ENCODE measurements at places on chromosomes 2 and 18.

DNA sequence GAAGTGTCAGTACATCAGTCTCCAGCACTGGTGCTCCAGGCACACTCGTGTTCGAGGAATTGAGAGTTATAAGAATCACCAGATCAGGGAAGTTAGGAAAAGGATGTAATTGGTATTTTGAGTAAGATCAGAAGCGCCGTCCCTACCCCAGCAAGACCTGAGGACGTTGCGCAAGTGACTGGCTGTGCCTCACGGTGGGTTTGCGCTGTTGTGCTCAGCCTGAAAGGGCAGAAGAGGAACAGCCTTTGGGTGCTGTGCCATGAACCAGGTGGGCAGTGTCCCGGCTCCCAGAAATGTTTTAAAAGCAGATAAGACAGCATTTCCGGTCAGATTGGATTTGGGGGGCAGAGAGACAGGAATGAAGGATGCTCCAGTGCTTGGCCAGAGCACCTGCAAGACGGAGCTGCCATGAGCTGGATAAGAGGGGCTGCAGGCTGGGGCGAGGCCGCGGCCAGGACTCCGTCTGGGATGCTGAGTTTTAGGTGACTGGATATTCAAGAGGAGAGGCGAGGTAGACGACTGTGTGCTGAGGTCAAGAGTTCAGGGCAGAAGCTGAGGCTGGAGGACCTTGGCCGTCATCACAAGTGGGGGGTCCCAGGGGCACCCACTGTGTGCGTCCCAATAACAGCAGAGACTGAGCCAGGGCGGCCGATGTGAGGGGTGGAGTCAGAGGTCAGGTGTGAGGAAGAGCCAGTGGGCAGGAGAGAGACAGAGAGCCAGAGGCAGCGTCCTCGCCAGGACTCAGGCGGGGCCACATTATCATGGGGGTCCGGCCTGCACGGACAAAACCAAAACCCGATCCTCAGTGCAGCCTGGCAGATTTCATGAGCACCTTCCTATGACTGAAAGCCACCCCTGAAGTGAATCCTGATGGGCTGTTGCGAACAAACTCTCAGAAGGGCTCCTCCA, 77.7 kb upstream of the ALKAL2 start:
- no peak for DNase-seq

GRCh38 chr2:58734365-58734764, 493.2 kb upstream of the FANCL start:
- no peak for DNase-seq

DNA sequence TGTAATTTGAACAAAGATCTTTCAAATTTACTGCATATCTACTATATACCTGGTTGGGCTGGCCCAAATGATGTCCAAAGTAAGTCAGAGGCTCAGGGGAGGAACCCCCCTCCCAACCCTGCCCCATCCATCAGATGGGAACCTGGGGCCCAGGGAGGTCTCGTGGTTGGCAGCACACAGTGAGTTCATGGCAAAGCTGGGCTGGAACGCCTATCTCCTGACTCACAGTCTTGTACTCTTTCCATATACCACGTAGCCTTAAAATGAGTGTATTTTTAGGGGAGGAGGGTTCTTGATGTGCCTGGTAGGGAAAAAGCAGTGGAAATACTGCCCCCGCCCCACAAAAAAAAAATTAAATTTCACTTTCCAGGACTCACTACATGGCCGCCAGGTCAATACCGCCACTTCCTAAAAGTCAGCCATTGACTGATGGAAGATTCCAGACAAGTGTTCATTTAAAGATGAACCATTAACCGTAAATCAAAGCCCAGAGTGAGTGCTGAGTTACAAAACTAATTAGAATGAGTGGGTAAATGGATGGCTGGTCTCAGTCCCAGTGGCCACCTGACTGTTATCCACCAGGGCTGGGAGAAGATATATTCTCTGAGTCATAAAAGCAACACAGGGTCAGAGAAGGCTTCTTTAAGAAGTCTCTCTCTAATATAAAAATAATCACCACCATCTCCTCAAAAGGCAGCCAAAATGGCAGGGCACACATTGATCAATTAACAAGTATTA, 80.5 kb downstream of the ZBTB7C start:
- no peak for DNase-seq

- no peak for DNase-seq
Observed at GRCh38 chr2:102487761-102488462, 14.9 kb downstream of the SLC9A4 start.

GRCh38 chr2:207867056-207867455, 97.3 kb upstream of the FZD5 start:
- DNase-seq, result no peak

- DNase-seq, result peak; percentile 43
Observed at GRCh38 chr2:37344453-37345361, at the start of gene QPCT. TSS of gene QPCT (plus strand) at chr2:37344630. CDS start at chr2:37344732, 102 bp downstream.

DNA sequence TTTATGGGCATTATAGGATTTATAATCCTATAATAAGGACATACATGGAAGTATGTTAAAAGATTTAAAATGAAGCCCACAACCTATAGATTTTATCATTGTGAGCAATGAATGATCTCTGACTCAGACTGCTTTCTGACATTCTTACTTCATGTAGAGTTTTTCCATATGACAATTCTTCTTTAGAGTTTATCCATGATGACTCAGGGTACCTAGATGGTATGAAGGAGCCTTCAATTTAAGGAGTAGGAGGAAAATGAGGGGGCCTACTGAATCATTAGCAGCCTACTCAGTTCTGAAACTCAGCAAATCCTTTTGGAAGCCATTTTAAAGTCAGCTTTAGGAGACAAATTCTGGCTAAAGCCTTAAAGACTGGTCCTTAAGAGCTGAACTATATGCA, 10.4 kb downstream of the PELI1 start:
- no peak for DNase-seq

- DNase-seq, result no peak
Observed at GRCh38 chr2:121298476-121298875, 13.5 kb upstream of the TFCP2L1 start.

GRCh38 chr18:25348386-25349130, 3.4 kb downstream of the ZNF521 start:
- DNase-seq, result no peak

DNA sequence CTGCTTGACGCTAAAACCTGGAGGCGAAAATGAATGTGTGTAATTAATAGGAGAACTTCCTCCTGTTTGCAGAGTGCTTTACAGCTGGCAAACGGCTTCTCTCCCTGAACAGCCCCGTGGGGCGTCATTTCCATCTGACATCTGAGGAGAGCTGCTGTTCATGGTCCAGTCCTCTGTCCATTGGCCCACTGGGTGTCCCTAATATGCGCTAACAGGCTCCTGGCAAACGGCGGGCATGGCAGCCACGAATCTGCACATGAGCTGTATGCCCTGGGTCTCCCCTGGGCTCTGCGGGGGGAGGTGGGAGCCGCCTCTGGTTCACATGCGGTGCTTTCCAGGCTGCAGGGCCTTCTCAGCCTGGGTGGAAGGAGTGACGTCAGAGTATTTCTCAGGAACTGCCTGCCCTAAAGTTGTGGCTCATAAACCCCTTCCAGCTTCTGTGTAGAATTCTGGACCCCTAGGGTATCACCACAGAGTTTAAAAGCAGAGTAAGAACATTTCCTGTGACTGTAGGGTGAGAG, 73.2 kb downstream of the LRRFIP1 start:
- peak; percentile 70 for DNase-seq

GRCh38 chr2:29749843-29750242, 171.5 kb downstream of the ALK start:
- no peak for DNase-seq

DNA sequence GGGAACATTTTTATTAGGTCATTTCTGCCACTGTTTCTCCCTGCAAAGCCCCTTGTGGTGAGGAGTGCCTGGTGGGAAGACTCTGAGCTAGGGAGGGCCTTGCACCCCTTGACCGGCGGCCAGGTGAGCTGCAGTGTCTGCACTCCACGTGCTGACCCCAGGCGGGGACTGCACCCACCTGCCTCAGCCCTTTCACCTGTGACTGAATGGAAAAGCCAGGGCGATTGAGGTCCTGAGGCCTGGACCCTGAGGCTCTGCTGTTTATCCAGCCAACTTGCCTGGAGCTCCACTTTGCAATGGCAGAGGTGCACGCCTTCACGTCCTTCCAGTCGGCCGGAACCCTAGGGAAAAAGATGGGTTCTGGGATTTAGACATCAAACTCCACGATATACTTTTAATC, 53.1 kb downstream of the TMEM18 start:
- no peak for DNase-seq

- no peak for DNase-seq
Observed at GRCh38 chr2:83587309-83587708, 871.8 kb downstream of the SUCLG1 start.

DNA sequence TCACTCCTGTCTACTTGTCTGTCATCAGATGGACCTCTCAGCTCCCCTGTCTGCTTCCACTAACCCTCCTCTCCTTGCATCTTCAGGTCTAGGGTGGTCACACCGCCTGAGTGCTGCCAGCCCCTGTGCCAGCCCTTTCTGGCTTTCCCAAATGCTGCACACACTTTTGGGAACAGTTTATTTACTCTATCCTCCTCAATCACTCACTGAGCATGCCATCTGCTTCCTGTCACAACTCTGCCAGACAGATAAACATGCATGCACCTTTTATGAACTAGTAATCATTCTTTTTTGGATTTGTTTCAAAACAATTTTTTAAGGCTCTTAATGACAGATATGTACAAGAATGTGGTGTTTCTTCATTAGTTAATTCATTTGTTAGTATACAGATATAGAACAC, 56.3 kb upstream of the CCDC195 start:
- no peak for DNase-seq
